ENCODE measurements at places on chromosomes 13 and 19. TPM values are rescaled to one million over a fixed set of nuclear protein-coding genes. Genes with fewer than 3 reads are reported as not detected.

Gene OLFM2
- polyA plus RNA-seq, result 15.9 TPM

Gene METTL21C
- polyA plus RNA-seq, result not detected

Gene C19orf73
- polyA plus RNA-seq, result 4.3 TPM

Gene BRD4
- 19.8 TPM for polyA plus RNA-seq

Gene FFAR3
- polyA plus RNA-seq, result not detected

Gene ZSCAN4
- polyA plus RNA-seq, result not detected

Gene CEBPA
- polyA plus RNA-seq, result not detected

Gene TMC4
- polyA plus RNA-seq, result not detected

Gene RASA3
- 195 TPM for polyA plus RNA-seq

Gene C19orf67
- not detected for polyA plus RNA-seq

Gene SEMA6B
- polyA plus RNA-seq, result not detected

Gene MYO1F
- 1.0 TPM for polyA plus RNA-seq

Gene SHANK1
- not detected for polyA plus RNA-seq

Gene HIF3A
- polyA plus RNA-seq, result not detected

Gene GJA3
- polyA plus RNA-seq, result not detected

Gene HCST
- 879 TPM for polyA plus RNA-seq

Gene PRODH2
- not detected for polyA plus RNA-seq

Gene TLE6
- not detected for polyA plus RNA-seq

Gene LYPD3
- 9.1 TPM for polyA plus RNA-seq

Gene CDX2
- polyA plus RNA-seq, result not detected

All from naive thymus-derived CD4-positive, alpha-beta T cell (primary cell).